Stimulated activated naive CD4-positive, alpha-beta T cell (primary cell): ENCODE measurements at places on chromosomes 2 and 18.

DNA sequence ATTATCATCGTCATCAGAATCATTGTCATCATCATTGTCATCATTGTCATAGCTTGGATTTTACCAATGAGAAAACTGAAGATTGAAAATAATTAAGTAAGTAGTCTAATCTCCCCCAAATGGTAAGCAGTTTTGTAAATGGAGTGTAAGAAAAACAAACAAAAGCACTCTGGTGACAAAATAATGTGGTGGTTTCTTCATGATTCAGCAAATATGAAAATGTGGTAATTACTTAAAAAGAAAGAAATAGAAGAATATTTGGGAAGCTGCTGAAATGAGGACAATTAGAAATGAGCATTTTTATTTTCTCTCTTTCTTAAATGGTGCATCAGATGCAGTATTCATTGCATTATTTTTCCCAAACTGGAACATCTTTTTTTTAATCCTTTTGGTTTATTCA, 514.4 kb downstream of the DCDC2C start:
- no peak for DNase-seq

GRCh38 chr2:130842770-130843169, 6.1 kb downstream of the ARHGEF4 start:
- no peak for DNase-seq

GRCh38 chr2:19895535-19895934, 6.2 kb downstream of the TTC32 start:
- DNase-seq: no peak

GRCh38 chr2:211928201-211928600, 610.4 kb downstream of the ERBB4 start:
- no peak for DNase-seq

- no peak for DNase-seq
Measured at GRCh38 chr18:74944676-74945075, 264.3 kb downstream of the PTGR3 start.

- DNase-seq: no peak
Measured at GRCh38 chr2:201980389-201980821, 53.2 kb upstream of the FZD7 start.

GRCh38 chr2:166184789-166185188, 57.0 kb upstream of the SCN1A start:
- DNase-seq: no peak

DNA sequence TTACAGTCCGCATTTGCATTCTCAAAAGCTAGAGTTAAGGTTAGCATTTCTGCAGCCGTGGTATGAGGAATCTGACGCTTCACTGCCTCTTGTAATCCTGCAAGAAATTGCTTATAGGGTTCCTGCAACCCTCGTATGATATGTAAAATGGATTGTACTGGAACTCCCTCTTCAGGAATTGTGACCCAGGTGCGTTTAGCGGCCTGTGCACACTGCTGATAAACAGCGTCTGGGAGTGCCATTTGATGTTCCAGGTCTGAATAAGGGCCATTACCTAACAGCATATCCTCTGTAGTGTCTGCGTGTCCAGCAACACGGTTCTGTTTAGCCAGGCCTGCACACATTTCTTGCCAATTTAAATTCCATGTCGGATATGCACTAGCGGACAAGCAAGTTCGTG, 42.5 kb downstream of the CXCR4 start:
- no peak for DNase-seq

GRCh38 chr18:34942276-34942675, 98.9 kb upstream of the MAPRE2 start:
- no peak for DNase-seq

GRCh38 chr2:239824046-239824694, 201.0 kb downstream of the NDUFA10 start:
- no peak for DNase-seq

DNA sequence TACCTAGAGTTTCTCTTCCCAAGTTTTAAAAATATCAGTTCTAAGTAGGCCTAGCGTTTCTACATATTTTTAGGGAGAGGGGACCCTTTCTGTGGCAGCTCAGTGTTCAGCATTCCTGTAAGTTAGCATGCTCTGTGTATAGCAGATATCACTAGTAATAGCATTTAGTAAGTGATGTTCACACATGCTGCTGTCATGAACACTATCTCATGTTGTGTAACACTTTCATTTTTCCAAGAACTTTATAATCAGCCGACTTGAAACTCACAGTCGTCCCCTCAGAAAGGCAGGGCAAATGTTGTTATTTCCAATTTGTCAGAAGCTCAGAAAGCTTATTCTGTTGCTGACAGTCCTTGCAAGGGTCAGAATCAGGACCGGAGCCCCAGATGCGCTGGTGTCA, 267.7 kb downstream of the ALPK2 start:
- DNase-seq: no peak

GRCh38 chr18:58591286-58591685, 37.6 kb downstream of the ALPK2 start:
- DNase-seq: no peak

DNA sequence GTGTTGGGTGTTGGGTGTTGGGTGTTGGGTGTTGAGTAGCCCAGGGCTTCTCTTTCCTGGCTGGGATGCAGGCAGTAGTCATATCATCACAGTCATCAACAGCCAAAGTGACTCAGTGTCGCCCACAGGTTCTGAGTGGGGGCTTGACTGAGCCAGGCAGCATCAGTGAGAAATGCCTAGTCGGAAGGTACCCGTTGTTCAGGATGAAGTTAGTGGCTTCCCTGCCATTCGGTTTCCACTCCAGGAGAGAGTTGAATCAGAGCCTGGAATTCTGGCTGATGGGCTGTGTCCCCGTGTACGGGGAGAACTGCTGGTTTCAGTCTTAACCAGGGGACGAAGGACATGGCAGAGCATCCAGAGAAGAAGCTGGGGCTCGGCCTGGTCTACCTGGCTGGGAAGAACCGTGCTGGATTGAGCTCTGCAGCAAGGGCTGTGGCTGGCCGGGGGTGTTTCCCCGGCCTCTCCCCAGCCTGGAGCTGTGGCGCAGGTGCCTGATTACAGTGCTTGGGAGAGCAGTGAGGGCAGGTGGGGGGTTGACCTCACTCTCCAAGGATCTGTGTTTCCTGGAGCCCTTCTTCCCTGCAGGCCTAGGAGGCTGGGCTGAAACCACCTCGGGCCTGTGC, 49.4 kb downstream of the AGAP1 start:
- DNase-seq: no peak

GRCh38 chr2:201600906-201601305, 42.4 kb downstream of the TMEM237 start:
- DNase-seq: no peak

DNA sequence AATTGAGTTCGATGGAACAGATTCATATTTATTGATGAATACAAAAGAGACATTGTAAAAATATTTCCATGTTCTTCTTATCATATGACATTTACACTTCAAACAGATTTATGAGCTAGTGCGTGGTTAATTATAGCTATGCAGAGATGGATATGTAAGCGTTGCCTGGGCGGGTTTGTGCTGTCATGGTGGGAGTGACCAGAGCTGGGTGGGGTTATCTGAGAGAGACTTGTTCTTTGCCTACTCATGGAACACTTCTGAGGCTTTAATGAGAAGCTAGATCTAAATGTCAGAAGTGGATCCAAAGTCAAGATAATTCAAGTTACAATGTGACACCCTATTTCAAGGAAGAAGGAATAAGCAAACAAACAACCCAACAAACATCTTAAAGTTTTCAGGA, 162.3 kb upstream of the ZEB2 start:
- no peak for DNase-seq

DNA sequence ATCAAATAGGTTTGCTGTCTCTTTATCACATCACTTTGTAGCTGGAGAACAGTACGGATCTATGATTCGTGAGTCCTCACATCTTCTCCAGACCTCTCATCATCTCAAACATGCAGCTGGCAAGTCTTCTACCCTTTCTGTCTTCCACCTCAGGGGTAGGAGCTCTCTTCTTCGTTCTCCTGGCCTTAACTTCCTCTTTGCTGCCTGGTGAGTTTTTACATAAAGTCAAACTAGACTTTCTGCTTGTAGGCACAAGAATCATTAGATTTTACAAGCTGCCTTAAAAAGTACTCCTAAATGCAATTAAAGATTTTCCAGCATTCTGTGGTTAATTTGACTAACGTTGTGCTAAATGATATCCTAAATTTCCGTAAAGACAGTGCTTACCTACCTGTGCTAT, 43.7 kb upstream of the TANK start:
- no peak for DNase-seq

GRCh38 chr2:217980036-217980435, 22.8 kb downstream of the TNS1 start:
- no peak for DNase-seq

DNA sequence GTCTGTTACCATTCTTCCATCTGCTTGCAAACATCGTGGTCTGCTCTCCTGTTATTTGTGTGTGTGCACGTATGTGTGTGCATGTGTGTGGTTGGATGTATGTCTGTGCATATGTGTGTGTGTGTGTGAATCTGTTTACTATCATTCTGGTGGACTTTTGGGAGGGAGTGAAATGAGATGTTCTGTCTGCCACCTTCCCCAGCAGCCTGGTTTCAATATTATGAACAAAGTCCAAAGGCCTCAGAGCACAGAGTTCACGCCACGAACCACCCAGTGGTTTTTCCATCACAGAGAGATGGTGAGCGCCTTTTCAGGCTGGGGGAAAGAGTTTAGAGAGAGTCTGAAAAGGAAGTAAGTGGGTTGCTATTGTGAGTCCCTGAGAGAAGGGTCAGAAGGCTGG, 67.1 kb upstream of the YWHAQ start:
- DNase-seq: no peak

- DNase-seq: no peak
Measured at GRCh38 chr2:237660381-237660900, 33.1 kb downstream of the LRRFIP1 start.

DNA sequence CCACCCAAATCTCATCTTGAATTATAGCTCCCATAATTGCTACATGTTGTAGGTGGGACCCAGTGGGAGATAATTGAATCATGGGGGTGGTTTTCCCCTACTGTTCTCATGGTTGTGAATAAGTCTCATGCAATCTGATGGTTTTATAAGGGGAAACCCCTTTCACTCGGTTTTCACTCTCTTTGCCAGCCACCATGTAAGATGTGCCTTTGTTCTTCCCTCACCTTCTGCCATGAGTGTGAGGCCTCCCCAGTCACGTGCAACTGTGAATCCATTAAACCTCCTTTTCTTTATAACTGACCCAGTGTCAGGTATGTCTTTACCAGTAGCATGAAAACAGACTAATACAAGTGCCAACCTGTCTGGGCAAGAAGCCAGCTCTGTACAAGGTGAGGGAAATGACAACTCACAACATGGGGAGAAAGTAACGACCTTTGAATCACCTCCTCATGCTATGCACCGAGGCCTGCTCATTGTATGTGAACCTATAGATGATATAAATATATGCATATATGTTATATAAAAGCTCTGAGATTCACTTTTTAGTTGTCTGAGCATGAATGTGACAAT, 162.2 kb downstream of the ALPK2 start:
- no peak for DNase-seq

DNA sequence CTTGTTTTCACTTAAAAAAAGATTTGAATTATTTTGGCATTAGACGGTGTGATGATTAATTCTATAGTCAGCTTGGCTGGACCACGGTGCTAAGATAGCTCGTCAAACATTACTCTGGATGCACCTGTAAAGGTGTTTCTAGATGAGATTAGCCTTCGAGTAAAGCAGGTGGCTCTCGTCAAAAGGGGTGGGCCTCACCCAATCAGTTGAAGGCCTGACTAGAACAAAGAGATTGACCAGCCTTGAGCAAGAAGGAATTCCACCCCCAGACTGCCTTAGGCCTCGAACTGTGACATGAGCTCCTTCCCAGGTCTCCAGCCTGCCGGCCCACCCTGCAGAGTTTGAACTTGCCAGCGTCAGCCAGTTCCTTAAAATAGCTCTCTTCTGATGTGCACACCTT, 73.4 kb downstream of the TWIST2 start:
- no peak for DNase-seq

GRCh38 chr18:73355121-73355520, 487.3 kb upstream of the NETO1 start:
- DNase-seq: no peak

- no peak for DNase-seq
Measured at GRCh38 chr2:172628085-172628484, 72.2 kb downstream of the PDK1 start.

DNA sequence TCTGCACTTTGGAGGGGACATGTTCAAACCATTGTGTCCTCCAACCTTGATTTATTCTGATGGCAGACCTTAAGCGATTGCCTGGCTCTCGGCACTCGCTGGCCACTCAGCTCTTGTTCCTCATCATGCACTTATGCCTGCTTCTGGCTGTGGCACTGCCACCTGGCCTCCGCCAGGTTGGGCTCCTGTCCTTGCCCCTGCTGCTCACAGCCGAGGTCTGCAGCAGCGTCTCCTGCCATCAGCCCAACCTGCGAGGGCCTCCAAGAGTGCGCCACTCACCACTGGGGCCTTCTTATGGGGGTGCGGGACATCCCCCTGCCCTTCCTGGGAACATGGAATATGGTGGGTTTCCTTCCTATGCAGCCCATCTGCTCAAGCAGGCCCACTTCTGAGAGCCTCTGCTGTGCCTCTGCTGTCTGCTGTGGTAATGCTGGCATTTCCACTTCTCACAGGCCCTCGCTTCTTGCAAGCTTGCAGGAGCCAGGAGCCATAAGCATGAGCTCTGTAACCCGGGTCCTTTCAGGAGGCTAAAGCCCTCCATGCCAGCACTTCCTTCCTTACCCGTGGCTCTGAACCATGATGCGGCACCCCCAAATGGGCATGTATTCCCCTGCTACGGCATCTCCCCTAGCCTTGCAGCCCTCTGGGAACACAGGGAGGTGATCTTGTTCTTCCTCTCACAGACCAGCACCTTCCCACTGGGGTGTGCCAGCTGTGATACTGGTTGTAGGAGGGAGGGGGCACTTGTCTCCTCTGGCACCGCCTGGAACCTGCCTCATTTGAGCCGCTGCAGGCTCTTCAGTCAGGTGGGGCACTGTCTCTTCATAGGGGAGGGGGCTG, 58.6 kb upstream of the HS6ST1 start:
- no peak for DNase-seq

- no peak for DNase-seq
Measured at GRCh38 chr2:176166272-176166671, 9.2 kb downstream of the HOXD3 start.

- DNase-seq: no peak
Measured at GRCh38 chr2:148561389-148561788, 83.2 kb upstream of the EPC2 start.

DNA sequence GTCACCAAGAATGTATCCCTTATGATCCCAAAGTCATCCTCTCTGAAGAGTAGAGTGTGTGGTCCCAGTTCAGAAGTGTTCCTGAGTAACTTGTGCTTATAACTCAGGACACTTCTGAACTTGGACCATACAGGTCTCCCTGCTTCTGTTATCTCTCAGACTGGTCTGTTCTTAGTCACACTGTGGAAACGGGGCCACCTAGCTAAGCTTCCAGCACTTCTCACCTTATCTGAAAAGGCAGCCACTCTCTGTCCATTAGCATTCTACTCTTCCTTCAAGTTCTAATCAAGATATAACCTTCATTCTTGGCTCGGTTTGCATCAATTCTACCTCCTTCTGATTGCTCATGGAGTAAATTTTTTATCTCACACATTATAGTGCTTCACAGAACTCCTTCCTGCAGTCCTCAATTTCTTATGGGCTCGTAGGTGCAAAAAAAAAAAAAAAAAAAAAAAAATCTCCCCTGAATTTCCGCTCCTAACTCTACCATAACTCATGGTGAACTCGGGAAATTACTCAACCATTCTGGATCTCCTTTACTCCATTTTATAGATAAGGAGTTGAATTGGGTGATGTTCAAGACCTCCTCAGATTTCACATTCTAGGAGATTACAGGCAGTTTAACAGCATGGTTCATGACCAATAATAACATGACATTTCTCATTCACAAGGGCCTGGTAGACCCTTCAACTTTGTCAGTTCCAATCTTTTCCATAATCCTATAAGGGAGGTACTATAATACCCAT, 108.4 kb downstream of the TACR1 start:
- DNase-seq: no peak
